ENCODE measurements at places on chromosomes 5 and 9.

DNA sequence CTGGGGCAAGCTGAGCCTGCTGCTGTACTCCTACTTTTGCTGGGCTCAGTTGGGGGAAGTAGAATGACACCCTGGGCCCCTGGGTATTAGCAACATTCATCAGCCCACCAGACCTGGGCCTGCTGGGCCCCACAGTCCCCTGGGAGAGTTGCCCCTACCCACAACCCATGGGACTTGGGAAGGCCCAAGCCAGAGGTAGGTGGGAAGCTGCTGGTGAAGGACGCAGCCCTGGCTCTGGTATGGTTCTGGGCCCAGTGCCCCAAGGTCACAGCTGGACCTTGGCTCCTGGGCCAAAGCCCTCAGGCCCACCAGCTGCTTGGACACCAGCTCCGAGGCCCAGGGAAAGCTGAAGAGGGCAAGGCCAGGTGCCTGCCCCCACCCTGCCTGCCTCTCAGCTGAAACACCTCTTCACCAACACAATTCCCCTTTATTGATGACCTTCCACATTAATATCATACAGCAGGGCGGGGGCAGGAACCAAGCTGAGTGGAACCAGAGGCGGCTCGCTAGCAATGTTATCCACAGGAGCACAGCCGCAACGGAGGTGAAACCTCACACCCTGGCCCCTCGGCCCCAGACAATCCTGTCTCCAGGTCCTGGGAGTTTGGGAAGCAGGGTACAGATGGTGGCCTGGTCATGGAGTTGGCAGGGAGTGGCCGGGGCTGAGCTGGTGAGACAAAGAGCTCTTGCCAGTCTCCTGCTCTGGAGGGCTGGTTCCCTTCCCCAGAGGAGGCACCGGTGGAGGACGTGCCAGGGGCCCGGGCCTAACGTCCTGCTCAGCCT lies 13.7 kb downstream of the DOLPP1 start:
- DNase-seq = peak; percentile 83

DNA sequence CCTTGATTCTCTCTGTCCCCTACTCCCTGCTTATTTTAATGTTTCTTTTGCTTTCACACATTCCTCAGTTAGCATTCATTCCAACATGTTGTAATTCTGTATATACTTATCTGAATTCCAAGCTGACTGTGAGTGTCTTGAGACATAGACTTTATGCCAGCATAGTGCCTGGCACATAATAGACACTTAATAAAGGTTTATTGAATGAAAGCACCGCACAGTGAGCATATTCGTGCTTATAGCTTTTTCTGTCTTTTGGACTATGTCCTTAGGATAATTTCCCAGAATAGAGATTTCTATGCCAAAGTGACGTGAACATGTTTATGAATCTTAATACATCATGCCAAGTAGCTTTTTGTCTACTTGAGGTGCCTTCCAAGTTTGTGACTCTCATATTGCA lies 174.6 kb downstream of the CD180 start:
- no peak for DNase-seq

DNA sequence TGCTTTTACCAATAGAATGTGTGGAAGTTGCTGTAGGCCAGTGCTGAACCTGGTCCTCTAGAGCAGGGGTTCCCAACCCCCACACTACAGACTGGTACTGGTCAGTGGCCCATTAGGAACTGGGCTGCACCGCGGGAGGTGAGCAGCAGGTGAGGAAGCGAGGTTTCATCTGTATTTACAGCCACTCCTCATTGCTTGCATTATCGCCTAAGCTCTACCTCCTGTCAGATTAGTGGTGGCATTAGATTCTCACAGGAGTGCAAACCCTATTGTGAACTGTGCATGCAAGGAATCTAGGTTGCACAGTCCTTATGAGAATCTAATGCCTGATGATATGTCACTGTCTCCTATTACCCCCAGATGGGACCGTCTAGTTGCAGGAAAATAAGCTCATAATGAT lies 6.1 kb upstream of the CCDC152 start:
- DNase-seq = no peak

- peak; percentile 32 for DNase-seq
Measured at GRCh38 chr5:110478895-110479294, 247.6 kb downstream of the TMEM232 start.
